ENCODE measurements at places on chromosomes 12 and 14.

DNA sequence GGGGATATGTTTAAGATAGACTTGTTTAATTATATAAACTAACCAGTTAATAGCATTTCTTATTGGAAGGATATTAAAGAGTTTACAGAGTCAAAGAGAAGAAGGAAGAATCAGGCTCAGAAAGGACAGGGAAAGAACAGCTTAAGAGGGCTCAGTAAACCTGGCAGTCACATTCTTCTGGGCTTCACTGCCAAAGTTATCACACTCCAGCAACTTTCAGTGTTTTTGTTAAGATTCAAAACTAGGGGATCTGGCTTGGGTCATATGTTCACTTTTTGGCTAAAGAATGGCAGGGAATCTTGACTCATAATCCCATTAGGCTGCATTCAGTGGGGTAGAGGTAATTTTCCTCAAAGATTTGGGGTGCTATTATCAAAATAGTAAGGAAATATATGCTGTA lies 312.3 kb downstream of the RAD51B start:
- no peak for DNase-seq

DNA sequence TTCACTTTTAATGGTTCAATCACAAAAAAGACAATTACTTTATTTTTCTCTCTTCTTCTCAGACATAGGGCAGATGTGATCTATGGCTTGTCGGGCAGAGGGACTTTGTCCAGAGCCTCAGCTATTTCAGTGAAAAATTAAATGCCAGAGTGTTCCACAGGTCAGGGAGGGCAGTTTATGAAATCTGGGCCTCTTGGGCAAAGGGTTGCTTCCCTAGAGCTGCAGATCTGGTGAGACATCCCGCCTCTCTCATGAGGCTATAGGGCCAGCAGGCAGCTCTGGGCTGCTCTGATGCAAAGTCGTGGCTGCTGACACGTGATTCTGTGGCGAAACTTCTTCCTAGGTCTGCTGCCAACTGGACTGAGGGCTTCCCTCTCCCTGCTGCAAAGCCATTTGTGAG lies 6.0 kb downstream of the CLMN start:
- no peak for DNase-seq

DNA sequence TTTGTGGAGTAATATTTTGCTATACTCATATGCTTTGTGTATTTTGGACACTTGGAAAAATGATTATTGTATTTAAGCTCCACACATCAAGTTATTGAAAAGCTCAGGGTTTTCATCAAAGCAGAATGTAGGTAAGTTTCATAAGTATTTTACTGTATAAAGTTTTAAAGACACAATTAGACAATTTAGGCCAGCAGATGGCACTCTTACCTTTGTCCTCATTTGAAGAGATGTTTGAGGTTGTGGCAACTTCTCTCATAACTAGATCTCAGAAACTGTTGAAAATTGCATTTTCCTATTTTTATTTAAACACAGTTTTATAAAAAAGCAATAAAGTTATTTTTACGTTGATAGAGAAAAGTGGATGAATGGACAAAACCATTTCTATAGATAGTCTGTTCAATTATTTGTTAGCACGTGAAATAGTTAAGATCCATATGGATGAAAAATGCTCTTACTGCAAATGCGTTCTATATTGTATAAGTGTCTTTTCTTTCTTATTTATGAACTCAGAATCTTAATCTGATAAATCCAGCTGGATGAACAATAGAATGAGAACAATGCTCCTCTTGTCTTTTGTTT lies 300.0 kb downstream of the AEBP2 start:
- DNase-seq: peak; percentile 21

DNA sequence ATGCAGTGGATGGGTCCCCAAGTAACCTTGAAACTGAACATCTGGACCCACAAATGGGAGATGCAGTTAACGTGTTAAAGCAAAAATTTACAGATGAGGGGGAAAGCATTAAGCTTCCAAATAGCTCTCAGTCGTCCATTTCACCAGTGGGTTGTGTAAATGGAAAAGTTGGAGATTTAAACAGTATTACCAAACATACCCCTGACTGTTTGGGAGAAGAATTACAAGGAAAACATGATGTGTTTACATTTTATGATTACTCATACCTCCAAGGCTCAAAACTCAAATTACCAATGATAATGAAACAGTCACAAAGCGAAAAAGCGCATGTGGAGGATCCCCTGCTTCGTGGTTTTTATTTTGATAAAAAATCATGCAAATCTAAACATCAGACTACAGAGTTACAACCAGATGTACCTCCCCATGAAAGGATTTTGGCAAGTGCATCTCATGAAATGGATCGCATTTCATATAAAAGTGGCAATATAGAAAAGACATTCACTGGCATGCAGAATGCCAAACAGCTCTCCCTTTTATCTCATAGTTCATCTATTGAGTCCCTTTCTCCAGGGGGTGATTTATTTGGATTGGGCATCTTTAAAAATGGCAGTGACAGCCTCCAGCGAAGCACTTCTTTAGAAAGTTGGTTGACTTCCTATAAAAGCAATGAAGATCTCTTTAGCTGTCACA lies 116.6 kb upstream of the NPAS3 start:
- no peak for DNase-seq

GRCh38 chr14:80213602-80214001 lies 2.3 kb upstream of the DIO2 start:
- peak; percentile 15 for DNase-seq

DNA sequence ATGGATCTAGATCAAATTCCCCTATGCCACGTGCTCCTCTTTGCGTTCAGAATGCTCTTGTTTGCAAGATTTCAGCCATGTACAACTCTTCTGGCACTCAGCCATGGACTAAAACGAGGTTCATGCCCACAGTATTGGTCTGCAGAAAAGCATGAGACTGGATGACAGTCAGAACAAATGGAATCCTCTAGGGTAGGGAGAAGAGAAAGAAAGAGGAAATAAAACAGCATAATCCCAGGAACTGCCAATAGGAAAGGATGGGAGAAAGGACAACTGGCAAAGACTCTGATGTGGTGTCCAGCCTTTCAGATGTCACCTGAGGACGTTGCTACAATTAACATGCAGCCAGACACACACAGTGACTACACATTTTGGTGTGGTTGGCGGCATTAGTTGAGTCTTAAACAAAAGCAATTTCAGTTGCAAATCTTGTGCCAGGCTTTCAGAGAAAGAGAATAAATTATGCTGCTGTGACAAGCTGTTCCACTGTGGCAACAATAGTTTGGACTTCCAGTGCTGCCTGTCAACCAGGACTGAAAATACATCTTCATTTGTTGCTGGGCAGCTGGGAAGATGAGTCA lies 338.0 kb downstream of the RGS6 start:
- DNase-seq: no peak

- no peak for DNase-seq
These were observed 14.2 kb downstream of the DLK1 start for GRCh38 chr14:100740929-100741328.

GRCh38 chr12:44063671-44064070 lies 227.8 kb downstream of the TMEM117 start:
- no peak for DNase-seq

GRCh38 chr14:75070383-75070782 lies 942 bp downstream of the ZC2HC1C start:
- DNase-seq: no peak

DNA sequence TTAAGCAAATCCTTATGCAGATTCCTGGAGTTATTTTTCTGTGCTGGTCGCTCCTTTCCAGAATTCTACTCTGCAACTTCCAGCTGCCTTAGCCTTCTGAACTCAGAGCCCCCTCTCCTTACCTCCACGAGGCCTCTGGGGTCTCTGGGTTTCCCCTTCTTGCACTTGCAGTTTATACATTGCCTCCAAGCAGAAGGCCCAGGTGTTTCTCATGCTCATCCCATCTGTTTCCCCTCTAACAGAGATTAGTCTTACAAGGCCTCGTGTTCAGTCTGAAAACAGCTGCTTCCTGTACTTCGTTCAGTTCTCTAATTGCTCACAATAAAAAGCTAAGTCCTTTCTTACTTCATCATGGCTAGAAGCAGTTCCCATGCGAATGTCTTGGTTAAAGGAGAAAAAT lies 134.4 kb upstream of the FGD4 start:
- DNase-seq: no peak

- no peak for DNase-seq
These were observed 265.3 kb upstream of the PLEKHG7 start for GRCh38 chr12:92437452-92437851.

DNA sequence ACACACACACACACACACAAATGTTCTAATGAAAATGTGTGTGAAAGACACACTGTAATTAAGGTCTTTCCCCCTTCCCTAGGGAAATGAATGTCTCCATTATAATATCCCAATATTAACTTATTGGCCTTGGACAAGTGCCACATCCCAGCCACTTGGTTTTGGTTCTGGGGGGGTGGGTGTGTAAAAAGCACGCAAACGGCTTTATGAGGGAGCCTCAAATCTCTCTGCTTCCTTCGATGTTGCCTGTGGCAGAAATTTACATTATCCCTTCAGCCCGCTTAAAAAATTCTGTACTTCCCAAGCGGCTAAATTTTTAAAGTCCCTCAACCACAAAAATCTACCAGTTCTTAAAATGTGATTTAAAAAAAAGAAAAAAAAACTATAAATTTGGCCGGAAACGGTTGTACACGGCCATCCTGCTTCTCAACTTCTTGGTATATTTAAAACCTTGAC lies 432 bp downstream of the C14orf93 start:
- DNase-seq: no peak

DNA sequence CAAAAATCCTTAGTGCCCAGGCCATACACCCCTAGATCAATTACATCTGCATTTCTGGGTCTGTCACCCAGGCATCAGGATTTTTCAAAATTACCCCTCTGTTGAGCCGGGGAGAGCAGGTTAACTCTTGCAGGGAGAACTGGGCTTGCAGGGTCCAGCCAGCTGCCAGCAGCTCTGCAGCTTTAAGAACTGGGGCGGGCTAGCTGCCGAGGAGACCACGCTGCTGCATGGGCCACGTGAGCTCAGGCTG lies at the start of gene DGLUCY:
Gene DGLUCY, plus strand, starts transcription at position 245 of the 250 bp plus-strand sequence. CDS start 46,222 bp downstream, outside the sequence.
- DNase-seq: peak; percentile 79

DNA sequence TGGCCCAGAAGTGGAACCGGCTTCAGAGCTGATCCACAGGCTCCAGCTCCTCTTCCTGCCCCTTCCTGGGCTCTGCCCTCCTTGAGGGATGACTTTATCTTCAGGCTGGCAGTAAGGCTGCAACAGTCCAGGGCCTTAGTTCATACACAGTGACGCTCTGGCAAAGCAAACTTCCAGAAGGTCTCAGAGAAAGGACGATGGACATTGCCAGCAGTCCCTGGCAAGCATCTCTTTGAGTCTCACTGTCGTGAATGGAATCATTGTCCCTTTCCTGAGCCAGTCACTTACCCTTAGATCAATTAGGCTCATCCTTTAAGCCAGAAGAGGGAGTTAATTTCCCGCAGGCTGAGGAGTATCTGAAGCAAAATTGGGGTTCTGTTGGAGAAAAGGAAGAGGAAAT lies 8.6 kb downstream of the AK7 start:
- DNase-seq: no peak
